ENCODE measurements at places on chromosomes 6 and 20. TPM values are rescaled to one million over a fixed set of nuclear protein-coding genes. Genes with fewer than 3 reads are reported as not detected.

- no peaks in the 10 kb centered on the region for H3K27me3 ChIP-seq
- H3K27ac ChIP-seq, result no peak overlapping the region
- H3K4me3 ChIP-seq, result no peak overlapping the region
- no peaks in the 10 kb centered on the region for H3K36me3 ChIP-seq
- no peaks in the 10 kb centered on the region for H3K4me1 ChIP-seq
Measured at GRCh38 chr6:142548566-142548965, 246.8 kb downstream of the ADGRG6 start.

GRCh38 chr6:128347123-128347522, 173.3 kb downstream of the PTPRK start:
- H3K27me3 ChIP-seq, result no peaks in the 10 kb centered on the region
- no peak overlapping the region for H3K4me3 ChIP-seq
- no peaks in the 10 kb centered on the region for H3K4me1 ChIP-seq

DNA sequence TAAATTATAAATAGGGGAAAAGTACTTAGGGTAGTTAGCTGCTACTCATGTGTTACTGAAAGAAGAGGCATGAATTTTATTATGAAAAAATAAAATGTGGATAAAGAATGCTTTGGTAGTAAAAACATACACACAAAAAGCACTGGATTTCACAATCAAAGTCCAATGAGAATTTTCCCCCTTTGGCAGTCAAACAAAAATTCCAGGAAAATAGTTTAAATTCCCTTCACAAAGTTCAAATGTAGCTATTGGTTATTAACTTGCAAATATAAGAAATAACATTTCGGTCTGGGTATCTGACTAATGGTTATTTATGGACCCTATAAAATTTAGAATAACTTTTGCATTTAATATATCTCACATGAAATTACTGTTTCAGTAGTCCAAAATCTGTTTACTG, 210.4 kb downstream of the FOXC1 start:
- no peaks in the 10 kb centered on the region for H3K36me3 ChIP-seq
- H3K4me1 ChIP-seq, result peaks cover 3% of the 10 kb centered on the region
- H3K27me3 ChIP-seq, result no peaks in the 10 kb centered on the region
- H3K27ac ChIP-seq, result no peak overlapping the region
- no peak for DNase-seq

DNA sequence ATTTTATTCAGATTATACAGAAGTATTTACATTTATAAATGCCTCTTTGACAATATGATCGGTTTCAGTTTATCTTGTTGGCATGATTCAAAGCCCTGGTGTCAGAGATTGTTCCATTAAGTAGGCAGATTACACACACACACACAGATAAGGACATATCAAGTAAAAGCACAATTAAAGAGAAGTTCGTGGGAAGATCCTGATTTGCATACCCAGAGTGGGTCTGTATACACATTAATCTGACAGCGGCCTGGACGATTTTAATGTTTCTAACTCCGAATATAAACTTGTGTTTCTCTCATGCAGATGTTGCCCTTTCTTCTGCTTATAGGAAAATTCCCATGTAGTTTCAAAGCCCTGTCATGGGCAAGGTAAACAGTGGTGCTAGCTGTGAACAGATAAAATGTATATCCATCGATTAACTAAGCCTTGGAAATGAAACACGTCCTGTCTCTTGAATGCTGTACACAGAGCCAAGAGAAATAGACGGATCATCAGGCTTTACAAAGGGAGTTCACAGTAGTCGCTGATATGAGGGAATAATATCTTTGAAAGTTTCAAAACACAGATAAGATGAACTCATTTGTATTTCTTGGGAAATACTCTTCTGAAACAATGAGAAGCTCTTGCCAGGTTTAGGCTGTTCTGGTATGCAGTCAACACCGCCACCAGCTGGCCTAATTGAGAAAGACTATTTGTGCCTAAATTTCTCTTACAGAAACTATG, 108.2 kb upstream of the GMDS start:
- H3K4me3 ChIP-seq, result no peak overlapping the region
- H3K36me3 ChIP-seq, result no peaks in the 10 kb centered on the region
- H3K4me1 ChIP-seq, result no peaks in the 10 kb centered on the region
- H3K27me3 ChIP-seq, result no peaks in the 10 kb centered on the region

Gene KCNS1
- polyA plus RNA-seq, result 2.0 TPM

GRCh38 chr20:2114990-2115681, 13.5 kb downstream of the STK35 start:
- no peak overlapping the region for H3K27ac ChIP-seq
- H3K36me3 ChIP-seq, result peaks cover 11% of the 10 kb centered on the region
- H3K4me1 ChIP-seq, result no peaks in the 10 kb centered on the region
- DNase-seq, result no peak

GRCh38 chr6:126300126-126300525, 39.8 kb upstream of the CENPW start:
- no peaks in the 10 kb centered on the region for H3K27me3 ChIP-seq
- H3K4me3 ChIP-seq, result no peak overlapping the region
- no peak for DNase-seq
- no peaks in the 10 kb centered on the region for H3K4me1 ChIP-seq
- H3K27ac ChIP-seq, result no peak overlapping the region
- H3K36me3 ChIP-seq, result no peaks in the 10 kb centered on the region

- no peak for DNase-seq
- H3K27me3 ChIP-seq, result no peaks in the 10 kb centered on the region
- no peaks in the 10 kb centered on the region for H3K4me1 ChIP-seq
- no peaks in the 10 kb centered on the region for H3K36me3 ChIP-seq
- H3K27ac ChIP-seq, result no peak overlapping the region
Measured at GRCh38 chr6:136738692-136739057, 53.6 kb downstream of the MAP3K5 start.

Gene SPINT4
- polyA plus RNA-seq, result not detected

DNA sequence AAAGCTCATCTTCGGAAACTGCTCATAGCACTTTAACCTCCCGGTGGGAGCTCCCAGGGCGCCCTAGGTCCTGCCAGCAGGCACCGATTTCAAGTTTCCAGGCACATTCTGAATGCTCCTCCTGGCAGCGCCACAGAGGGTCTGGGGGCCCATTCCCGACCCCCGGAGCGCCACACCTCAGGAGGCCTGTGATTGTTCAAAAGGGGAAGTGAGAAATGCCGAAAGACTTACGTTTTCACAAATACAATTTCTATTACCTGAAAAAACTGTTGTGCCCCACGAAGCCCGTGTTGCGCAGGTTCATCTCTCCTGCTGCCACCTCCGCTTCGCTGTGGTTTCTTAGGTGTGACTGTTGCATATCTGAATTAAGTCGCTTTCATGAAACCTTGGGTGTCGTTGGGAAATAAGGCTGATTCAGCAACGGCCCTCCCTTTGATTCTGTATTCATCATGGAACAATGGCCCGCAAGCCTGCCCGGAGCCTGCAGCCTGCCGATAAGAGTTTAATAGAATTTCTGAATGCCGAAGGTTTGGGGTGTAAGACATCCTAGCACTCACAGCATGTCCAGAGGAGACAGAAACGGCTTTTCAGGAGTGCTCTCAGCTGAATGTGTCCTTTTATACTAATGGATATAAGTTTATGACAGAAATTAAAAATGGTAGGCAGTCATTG, 1.9 kb upstream of the MYT1 start:
- no peak overlapping the region for H3K27ac ChIP-seq
- no peaks in the 10 kb centered on the region for H3K36me3 ChIP-seq
- H3K4me3 ChIP-seq, result no peak overlapping the region
- DNase-seq, result no peak
- H3K4me1 ChIP-seq, result peaks cover 17% of the 10 kb centered on the region
- peaks cover 11% of the 10 kb centered on the region for H3K27me3 ChIP-seq

Gene SGK2
- 0.21 TPM for polyA plus RNA-seq

GRCh38 chr6:158066136-158066781, 84.6 kb downstream of the SYNJ2 start:
- no peak overlapping the region for H3K4me3 ChIP-seq
- no peak for DNase-seq
- H3K36me3 ChIP-seq, result peaks cover 2% of the 10 kb centered on the region
- no peaks in the 10 kb centered on the region for H3K27me3 ChIP-seq
- H3K27ac ChIP-seq, result no peak overlapping the region

DNA sequence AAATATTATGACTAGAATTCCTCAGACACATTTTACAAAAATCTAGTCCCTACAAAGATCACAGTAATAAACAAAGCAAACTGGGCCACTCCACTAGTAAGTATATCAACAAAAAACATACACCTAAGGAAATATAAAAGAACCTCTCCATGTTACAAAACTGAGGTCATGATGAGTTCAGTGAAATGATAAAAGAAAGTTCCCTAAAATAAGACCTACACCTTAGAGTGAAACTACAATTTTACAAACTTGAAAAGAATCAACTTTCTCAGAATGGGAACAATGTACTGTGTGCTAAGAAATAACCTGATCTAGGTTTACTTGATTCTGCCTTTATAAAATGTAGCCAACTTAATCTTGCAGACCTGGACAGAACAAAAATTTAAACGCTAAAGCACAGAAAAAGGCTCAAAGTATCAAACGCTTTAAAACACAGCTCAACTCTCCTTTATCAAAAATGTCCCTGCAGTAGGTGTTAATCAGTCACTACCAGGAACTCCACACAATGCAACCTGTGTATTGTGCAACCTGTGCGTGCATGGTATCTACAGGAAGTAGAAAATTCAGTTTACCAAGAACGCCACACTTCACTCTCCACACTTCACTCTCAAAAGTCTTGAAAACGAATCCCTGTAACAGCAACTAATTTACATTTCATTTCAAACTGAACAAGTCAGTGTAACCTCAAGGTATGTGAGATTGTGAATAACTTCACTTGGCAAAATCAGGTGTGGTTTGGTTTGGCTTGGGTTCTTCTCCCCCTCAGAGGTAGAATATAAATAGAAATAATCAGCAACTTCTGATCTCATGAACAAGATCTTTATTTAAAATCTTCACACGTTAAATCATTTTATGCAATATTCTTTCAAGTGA, 1.8 kb downstream of the RALGAPA2 start:
- H3K27ac ChIP-seq, result no peak overlapping the region
- no peak for DNase-seq
- no peak overlapping the region for H3K4me3 ChIP-seq
- no peaks in the 10 kb centered on the region for H3K36me3 ChIP-seq
- peaks cover 7% of the 10 kb centered on the region for H3K4me1 ChIP-seq

DNA sequence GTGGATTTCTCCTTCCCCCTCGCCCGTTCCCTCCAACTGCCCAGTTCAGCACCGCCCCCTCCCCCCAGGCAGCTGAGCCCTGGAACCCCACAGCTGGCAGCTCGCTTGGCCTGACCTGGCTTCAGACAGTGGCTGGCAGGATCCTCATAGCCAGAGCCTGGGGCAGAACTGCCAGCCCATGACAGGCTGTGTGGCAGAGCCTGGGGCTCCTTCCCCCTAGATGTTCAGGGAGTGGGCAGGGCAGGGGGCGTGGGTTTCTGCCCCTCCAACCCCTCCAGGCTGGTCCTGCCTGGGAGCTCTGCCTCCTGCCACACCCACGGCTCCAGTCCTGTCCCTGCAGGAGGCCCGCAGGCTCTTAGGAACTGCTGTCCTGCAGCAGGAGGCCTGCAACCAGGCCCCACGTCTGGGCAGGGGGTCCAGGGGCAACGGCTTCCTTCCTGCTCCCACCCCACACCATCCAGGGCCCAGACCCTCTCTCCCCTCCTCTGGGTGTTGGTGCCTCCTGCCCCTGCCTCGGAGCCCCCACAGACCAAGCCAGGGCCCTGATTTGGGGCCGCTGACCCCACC, 9.6 kb upstream of the KCNQ2 start:
- H3K27ac ChIP-seq, result no peak overlapping the region
- no peak for DNase-seq
- H3K36me3 ChIP-seq, result no peaks in the 10 kb centered on the region
- no peaks in the 10 kb centered on the region for H3K27me3 ChIP-seq
